ENCODE measurements at places on chromosomes 12 and 14. TPM values are rescaled to one million over a fixed set of nuclear protein-coding genes. Genes with fewer than 3 reads are reported as not detected.

DNA sequence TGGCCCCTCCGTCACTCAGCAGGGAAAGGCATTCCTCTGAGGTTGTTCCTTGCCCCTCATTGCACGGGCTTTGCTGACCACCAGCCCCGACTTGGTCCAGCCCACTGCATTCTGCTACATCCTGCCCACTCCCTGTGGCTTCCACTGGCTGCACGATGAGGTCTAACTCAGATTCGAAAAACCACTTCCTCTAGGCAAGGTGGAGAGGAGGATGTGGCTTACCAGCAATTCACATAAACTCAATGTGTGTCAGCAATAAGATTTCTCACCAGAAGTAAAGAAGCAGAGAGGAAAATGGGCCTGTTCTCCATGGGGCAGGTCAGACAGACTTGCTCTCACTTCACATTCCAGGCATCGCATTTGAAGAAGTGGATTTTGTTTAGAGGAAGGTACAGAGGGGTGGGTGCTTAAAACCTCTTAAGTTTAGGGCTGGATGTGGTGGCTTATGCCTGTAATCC, 14.7 kb downstream of the GPR68 start:
- DNase-seq, result no peak

GRCh38 chr12:30979371-30980259, 53.1 kb downstream of the TSPAN11 start:
- DNase-seq, result no peak

DNA sequence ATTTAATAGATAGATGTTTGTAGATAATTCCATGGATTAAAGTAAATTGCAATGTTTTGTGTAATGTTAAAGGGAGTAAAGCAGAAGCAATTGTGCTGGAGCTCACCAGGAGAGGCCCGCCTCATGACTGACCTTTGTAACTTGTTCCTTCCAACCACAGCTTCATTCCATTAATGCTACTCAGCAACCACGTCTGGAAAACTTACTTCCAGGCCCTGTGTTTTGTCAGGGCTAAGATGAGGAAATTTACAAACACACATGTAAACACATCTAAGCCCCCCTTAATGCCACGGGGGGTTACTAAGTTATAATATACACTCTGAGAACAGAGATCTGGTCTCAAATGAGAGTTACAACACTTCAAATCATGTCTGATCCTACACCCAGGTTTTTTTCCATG, 12.4 kb downstream of the LUM start:
- DNase-seq, result no peak

DNA sequence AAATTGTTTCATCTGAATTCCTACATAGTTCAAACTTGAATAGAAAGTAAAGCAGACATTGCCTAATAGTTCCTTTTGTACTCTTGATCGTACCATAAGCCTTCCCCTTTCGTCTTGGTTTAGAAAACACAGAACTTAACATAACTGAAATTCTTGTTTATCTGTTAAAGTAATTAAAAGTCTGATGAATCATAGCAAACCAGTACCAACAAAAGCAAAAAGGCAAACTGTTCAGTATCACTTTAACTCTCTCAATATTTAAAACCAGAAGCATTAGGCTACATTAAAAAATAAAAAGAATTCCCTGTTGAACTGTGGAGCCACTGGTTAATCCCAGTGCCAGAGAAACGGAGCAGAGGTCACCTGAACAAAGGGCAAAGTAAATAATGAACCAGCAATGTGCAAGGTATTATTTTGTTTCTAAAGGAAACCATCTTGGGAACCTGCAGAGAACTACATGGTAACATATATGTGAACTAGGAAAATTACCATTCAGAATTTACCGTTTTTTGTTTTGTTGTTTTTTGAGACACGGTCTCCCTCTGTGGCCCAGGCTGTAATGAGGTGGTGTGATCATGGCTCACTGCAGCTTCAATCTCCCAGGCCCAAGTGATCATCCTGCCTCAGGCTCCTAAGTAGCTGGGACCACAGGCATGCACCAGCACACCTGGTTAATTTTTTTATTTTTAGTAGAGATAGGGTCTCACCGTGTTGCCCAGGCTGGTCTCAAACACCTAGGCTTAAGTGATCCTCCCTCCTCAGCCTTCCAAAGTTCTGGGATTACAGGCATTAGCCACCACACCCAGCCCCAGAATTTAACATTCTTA, 17.1 kb upstream of the HIGD1C start:
- no peak for DNase-seq

DNA sequence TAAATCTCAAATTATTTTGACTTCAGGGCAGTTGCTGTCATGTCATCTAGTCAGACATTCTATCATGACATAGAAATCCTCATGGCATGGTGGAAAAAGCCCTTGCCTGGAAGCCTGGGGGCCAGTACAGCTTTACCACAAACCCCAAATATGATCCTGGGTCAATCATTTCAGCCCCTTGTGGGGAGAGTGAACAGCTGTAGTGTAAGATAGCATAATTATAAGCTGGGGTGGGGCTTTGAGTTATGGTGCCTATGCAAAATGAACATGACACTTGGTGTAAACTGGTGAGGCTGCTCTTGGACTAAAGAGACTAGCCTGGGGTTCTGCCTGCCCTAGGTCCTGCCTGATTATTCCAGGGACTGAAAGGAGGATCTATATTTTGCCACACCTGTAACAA, 207.7 kb upstream of the DDHD1 start:
- DNase-seq, result no peak

DNA sequence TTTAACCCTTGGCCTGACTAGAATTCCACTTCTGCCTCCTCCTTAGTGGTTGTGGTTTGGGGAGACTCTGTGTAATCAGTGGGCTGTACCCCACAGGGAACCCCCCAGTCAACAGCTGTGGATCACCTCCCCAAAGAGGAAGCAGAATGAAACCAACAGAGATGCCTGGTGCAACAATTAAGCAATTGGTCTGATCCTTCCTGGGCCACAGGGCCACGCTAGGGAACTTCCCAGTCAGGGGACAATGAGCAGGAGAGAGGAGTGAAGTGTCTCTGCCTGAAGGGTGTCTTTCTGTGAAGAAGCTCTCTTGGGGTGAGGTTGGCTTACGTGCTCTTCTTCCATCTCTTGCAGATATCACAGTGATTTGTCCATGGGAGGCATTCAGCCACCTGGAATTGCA, 8.2 kb downstream of the PDE6H start:
- no peak for DNase-seq

DNA sequence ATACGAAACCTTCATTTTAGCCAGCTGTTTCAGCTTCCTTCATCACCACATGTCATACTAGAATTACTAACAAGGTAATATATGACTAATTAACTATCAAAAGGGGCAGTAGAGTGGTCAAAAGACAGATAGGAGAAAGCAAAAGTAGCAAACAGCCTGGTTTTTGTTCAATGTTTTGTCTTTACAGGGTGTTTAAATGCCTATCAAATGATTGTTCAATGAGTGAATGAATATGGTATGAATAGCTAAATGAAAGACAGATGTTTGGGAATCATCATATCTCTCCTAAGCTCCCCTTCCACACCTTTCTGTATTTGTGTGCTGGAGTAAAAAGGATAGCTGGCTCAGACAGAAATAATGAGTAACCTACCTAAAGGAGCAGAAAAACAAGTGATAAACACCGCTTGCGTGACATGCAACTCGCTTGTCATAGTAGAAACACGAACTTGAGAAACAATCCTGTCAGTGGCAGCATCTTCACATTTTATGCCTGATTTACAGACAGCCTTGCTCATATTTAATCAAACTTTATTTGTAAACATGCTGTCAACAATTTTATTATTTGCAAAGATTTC, 34.2 kb downstream of the ABCC9 start:
- DNase-seq, result no peak

RASSF8 gene
- 51.0 TPM for total RNA-seq

NOS1 gene
- total RNA-seq, result 1.6 TPM

All from upper lobe of left lung (tissue), 6 donors.